ENCODE measurements at places on chromosomes 13 and 19.

DNA sequence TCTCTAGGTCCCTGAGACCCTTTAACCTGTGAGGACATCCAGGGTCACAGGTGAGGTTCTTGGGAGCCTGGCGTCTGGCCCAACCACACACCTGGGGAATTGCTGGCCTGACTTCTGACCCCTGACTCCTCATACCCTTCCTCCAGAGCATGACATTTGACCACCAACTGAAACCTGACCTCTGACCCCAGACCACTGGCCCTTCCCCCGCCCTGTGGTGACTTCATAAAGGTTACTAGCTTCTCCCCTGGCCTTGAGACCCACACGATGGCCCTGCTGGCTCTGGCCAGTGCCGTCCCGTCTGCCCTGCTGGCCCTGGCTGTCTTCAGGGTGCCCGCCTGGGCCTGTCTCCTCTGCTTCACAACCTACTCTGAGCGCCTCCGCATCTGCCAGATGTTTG lies at the start of gene SPACA6:
TSS of gene SPACA6 (plus strand) at position 71 of the 400 bp plus-strand sequence. CDS start at position 268, 197 bp downstream.
- DNase-seq: no peak

- DNase-seq: no peak
These were observed 13.3 kb downstream of the SLC27A5 start for GRCh38 chr19:58498316-58499020.

GRCh38 chr19:53132141-53132991 lies at the start of gene ZNF415:
Gene ZNF415 (minus strand): TSS chr19:53132910. CDS start chr19:53122676, 10,234 bp downstream.
- DNase-seq: peak; percentile 75

DNA sequence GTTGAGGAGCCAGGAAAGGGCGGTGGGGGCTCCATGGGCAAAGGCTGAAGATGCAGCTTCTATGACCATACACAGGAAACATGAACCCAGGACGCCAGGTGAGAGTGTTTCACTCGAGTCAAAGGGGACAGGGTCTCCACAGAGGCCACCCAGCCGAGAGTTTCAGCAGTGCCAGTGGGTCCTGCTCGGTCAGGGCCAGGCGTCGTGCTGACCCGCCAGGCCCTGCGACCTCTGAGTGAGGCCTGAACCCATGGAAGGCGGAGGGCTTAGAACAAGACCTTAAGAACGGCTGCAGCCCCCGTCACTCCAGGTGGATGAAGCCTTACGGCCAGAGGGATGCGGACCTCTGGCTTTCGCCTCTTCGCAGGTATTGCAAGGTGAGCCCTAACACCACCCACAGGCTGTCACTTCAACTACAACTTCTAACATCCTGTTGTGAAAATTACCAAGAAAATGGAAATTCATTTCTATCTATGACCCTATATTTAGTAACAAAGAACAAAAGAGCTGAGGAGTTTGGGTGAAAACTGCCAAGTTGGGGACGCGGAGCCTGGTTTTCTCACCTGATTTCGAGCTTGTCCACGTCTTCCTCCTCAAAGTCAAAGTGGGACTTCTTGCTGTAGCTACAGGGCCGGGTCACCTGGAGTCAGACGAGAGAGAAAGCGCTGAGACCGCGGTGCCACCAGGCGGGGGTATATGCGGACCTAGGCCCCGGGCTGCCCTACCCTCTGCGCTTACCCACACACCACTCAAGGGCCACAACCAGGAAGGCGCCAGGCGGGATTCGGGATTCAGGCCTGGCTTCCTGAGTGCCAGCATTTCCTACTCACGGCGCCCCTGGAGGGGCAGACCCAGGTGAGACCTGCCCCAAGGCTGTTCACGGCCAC lies 50.1 kb upstream of the C13orf46 start:
- no peak for DNase-seq

- DNase-seq: no peak
These were observed 17.9 kb downstream of the GPR183 start for GRCh38 chr13:99289271-99289670.

GRCh38 chr13:28548468-28548867 lies 53.5 kb upstream of the FLT1 start:
- no peak for DNase-seq

GRCh38 chr13:45219938-45220375 lies 19.1 kb upstream of the KCTD4 start:
- peak; percentile 67 for DNase-seq

DNA sequence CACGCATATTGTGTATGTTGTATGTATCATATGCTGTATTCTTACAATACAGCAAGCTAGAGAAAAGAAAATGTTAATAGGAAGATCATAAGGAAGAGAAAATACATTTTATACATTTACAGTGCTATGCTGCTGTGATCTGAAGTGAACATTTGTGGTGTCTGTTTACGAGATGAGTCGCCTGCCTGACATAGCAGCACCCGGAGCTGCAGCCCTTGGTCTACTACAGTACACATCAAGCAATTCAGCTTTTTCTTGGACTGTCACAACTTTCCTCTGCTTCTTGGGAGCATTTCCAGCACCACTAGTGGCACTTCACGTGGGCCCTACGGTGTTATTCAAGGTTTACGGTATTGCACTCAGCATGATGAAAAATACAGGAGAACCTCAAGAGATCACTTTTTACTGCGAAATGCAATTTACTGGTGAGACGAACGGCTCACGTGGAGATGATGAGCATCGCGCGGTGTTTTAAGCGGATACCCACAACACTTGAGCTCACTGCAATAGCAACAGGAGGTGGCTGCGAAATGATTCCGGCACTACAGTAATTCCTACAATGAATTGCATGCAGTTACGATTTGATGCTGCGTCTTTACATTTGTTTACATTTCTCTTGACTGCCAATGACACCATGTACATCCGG lies 308.4 kb downstream of the FGF9 start:
- DNase-seq: no peak

- no peak for DNase-seq
These were observed 4.6 kb downstream of the LPAR2 start for GRCh38 chr19:19623383-19623782.

DNA sequence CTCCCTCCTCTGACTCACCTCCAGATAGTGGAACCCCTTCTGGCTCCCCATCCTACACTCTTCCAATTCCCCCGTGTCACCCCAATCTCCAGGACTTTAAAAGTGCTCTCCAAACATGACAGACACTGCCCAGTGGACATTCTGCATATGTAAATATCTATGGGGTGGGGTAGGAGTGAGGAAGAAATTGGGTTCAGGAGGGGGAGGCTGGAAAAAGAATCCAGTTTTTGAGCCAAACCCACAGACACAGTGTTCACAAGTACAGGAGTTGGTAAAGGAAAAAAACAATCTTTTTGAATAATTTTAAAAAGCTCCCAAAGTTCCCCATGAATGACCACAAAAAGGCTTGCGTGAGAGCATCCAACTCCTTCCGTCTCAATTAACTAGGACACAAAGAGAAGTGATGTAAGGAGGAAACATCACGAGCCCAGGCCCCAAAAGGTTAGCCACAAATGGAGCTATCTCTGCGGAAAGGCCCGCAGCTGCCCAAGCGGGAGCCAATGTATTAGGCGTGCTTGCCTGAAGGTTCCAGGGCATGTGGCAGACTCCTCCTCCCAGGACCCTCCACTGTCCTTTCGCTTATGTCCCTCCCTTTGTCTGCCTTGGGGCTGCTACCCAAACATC lies 18.0 kb downstream of the ZC3H4 start:
- no peak for DNase-seq

DNA sequence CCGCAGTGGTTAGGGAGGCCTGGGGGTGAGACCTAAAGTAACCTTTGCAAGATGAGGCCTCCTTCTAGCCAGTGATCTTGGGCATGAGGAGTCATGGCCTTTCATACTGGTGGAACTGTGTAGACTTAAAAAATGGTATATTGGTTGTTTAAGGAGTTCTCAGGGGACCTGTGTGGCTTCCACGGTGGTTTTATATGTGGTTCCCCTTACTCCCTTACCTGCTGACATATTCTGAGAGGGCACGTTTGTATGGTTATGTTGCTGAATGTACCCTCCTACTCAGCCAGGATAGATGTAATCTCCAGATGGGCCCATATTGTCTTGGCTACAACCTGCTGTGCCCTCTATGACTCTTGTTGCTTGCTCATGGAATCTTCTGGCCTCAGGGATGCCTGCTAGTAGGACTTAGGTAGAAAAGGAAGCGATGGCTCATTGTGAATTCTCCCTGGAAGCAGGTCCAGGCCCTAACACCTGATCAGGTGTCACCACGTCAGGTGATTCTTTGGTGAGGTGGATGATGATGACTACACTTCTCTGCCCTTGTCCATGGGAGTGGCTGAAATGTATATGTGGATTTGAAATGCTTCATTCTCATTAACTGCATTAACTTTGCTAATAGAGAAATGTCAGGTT lies 1.8 kb downstream of the ZNF460 start:
- DNase-seq: no peak

DNA sequence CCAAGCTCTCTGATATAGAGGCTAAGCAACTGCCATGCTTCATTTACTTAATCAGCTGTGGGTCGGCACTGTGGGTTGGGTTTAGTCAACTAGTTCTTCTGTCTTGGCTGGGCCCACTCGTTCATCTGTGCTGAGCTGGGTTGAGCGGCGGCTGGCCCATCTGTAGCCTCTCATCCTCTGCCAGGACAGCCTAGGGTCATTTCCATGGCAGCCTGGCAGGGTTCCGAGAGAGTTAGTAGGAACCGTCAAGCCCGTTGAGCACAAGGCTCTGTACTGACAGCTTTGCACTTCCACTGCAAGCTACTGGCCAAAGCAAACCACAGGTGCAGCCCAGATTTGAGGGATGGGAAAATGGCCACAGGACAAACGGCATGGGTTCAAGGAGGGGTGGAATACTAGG lies 6.6 kb upstream of the ZNF835 start:
- DNase-seq: no peak

- no peak for DNase-seq
These were observed 29.5 kb downstream of the TMEM255B start for GRCh38 chr13:113788413-113789135.

- DNase-seq: no peak
These were observed 104.8 kb upstream of the MIR17HG start for GRCh38 chr13:91242652-91243051.

DNA sequence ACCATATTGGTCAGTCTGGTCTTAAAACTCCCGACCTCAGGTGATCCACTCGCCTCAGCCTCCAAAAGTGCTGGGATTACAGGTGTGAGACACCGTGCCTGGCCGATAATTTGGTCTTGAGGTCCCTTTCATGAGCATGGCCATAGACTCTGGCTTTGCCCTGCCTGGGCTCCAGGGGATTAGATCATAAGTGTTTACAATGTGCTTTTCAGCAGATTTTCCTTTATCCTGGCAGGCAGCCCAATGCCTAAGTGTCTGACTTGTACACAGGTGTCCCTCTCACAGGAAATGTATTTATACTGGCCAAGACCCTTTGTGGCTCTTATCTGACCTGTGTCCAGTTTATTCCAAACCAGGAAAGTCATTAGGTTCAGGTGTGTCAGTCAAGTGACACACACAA lies 15.9 kb downstream of the BCAM start:
- no peak for DNase-seq

GRCh38 chr19:48686088-48686487 lies 9.7 kb upstream of the FUT2 start:
- DNase-seq: no peak

GRCh38 chr19:53034054-53034453 lies 10.5 kb upstream of the ERVV-2 start:
- no peak for DNase-seq

- DNase-seq: peak; percentile 72
These were observed at the start of gene WDR62 for GRCh38 chr19:36054733-36055686. Gene WDR62 (plus strand): TSS chr19:36054897. CDS start chr19:36054972, 75 bp downstream.

GRCh38 chr13:72782717-72783116 lies 784 bp downstream of the PIBF1 start:
- DNase-seq: no peak

GRCh38 chr13:35818633-35819067 lies 312.5 kb downstream of the DCLK1 start:
- no peak for DNase-seq

- DNase-seq: no peak
These were observed 54.9 kb upstream of the RANBP3 start for GRCh38 chr19:6032827-6033226.

DNA sequence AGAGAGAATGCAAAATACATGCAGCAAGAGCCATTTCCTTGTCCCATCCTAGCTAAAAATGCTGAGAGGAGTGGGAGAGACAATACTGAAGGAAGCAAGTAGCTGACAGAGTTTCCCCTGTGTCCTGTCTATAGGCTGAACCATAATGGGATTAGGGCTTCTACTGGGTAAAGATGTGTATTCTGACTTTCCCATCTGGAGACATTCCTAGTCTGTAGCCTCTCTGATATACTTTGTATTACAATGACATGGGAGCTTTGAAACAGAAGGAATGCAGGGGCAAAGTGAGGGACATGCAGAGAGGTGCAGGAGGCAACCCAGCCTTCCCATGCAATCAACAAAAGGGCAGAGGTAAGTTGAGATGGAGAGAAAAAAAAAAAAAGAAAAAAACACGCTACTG lies 10.5 kb upstream of the GPC6 start:
- no peak for DNase-seq

- DNase-seq: no peak
These were observed 1.1 kb downstream of the PPP5C start for GRCh38 chr19:46347985-46348384.

GRCh38 chr19:3099347-3100145 lies 5.4 kb downstream of the GNA11 start:
- DNase-seq: no peak

GRCh38 chr13:58876473-58876872 lies 1244.9 kb downstream of the PCDH17 start:
- DNase-seq: no peak

DNA sequence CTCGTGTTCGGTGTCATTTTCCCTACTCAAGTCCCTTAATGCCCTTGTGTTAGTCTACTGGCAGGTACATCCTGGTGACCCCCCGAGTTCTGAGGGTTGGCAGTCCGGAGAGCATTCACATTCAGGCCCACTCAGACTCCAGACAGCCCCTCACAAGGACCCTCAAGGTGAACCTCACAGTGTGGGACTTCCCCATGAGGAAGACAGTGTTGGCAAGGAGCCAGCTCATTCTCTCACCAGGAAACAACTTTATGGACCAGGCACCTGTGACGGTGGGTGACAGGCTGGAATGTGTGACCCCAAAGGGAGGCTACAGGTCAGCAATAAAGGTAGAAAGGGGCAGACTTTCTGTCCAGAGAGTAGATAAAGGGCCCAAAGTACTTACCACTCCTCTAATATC lies 24.5 kb downstream of the RDH8 start:
- no peak for DNase-seq

DNA sequence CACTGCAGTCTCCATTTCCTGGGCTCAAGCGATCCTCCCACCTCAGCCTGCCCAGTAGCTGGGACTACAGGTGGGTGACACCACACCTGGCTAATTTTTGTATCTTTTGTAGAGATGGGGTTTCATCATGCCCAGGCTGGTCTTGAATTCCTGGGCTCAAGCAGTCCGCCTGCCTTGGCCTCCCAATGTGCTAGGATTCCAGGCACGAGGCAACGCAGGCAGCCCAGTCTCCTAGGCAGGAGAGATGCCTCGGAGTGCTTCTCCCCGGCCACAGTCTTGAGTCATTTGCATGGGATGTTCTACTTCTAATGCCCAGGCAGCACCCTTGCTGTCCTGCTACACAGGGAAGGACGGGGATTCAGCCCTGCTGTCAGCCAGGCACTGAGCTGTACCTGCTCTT lies 8.7 kb downstream of the MICOS13 start:
- no peak for DNase-seq
